Peyer's patch (tissue), 4 donors: ENCODE measurements at places on chromosomes 7 and 10. TPM values are rescaled to one million over a fixed set of nuclear protein-coding genes. Genes with fewer than 3 reads are reported as not detected.
A peak's percentile ranks its signal among the peaks of the same experiment; 100 is the strongest.

Gene RPEL1
- total RNA-seq: 0.88 TPM

Gene TMEM106B
- total RNA-seq: 87.4 TPM

Gene OR6B1
- total RNA-seq: not detected

DNA sequence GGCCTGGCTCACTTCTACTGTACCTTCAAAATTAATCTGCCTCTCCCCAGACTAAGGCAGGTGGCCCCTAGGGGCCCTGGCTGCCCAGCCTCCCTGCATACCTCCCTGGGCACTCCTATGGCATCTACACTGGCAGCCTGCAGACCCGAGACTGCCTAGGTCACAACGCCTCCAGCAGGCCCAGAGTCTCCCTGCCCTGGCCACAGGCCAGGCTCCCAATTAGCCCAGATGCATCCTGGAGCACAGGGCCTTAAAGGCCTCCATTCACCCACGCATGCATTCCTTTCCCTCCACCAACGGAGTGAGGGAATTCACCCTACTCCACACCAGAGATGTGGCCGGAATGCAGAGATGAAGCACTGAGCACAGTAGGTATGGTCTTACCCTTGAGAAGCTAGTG lies 1.9 kb downstream of the CHAT start:
- H3K4me1 ChIP-seq: no peaks in the 10 kb centered on the region
- DNase-seq: peak; percentile 17
- H3K27me3 ChIP-seq: peaks cover 13% of the 10 kb centered on the region
- no peak overlapping the region for H3K4me3 ChIP-seq
- no peaks in the 10 kb centered on the region for H3K36me3 ChIP-seq

DNA sequence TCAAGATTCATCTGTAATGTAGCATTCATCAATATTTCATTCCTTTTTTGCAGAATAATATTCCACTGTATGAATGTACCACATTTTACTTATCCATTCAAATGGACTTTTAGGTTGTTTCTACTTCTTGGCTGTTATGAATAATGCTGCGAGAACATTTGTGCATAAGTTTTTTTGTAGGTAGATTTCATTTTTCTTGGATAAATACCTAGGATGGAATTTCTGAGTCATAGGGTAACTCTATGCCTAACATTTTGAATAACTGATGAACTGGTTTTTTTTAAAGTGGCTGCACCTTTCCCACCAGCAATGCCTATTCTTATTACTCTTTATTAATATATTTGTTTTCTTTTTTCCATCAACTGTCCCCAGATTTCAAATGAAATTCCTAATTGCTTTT lies 9.1 kb upstream of the XPNPEP1 start:
- H3K27me3 ChIP-seq: no peaks in the 10 kb centered on the region
- no peak for DNase-seq
- no peaks in the 10 kb centered on the region for H3K36me3 ChIP-seq
- no peak overlapping the region for H3K4me3 ChIP-seq

- DNase-seq: no peak
- H3K4me1 ChIP-seq: no peaks in the 10 kb centered on the region
- no peak overlapping the region for H3K4me3 ChIP-seq
- no peaks in the 10 kb centered on the region for H3K36me3 ChIP-seq
- H3K27me3 ChIP-seq: no peaks in the 10 kb centered on the region
Observed at GRCh38 chr7:26624839-26625238, 239.6 kb downstream of the SKAP2 start.

DNA sequence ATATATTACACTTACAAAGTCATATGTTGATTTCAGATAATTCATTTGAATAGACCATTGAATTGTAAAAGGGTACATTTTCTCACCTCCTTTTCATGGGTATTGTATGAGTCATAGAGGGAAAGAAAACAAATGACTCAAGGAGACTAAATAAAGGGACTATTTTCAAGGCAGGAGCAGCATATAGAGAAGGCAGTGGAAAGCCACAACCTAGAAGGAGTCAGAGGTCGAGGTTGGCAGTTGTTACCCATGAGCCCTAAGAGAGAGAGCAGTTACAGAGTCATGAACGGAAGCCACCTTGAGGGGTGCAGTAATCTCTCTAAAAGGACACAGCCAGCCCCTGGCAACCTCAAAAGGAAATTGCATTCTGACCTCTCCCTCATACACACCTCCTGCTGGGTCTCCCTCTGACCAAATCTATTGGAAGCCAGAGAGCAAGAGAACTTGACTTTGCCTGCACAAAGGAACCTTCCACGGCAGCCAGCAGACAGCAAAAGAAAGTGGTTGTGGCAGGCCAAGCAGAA lies 137.9 kb downstream of the GRM8 start:
- H3K27ac ChIP-seq: no peak overlapping the region
- H3K4me3 ChIP-seq: no peak overlapping the region
- no peaks in the 10 kb centered on the region for H3K27me3 ChIP-seq
- H3K36me3 ChIP-seq: no peaks in the 10 kb centered on the region
- no peak for DNase-seq
